ENCODE measurements at places on chromosomes 1 and 21.

GRCh38 chr1:228853637-228854036 lies 118.4 kb downstream of the RHOU start:
- no peak for DNase-seq

- DNase-seq: no peak
Observed at GRCh38 chr1:92118826-92119225, 38.7 kb downstream of the BTBD8 start.

DNA sequence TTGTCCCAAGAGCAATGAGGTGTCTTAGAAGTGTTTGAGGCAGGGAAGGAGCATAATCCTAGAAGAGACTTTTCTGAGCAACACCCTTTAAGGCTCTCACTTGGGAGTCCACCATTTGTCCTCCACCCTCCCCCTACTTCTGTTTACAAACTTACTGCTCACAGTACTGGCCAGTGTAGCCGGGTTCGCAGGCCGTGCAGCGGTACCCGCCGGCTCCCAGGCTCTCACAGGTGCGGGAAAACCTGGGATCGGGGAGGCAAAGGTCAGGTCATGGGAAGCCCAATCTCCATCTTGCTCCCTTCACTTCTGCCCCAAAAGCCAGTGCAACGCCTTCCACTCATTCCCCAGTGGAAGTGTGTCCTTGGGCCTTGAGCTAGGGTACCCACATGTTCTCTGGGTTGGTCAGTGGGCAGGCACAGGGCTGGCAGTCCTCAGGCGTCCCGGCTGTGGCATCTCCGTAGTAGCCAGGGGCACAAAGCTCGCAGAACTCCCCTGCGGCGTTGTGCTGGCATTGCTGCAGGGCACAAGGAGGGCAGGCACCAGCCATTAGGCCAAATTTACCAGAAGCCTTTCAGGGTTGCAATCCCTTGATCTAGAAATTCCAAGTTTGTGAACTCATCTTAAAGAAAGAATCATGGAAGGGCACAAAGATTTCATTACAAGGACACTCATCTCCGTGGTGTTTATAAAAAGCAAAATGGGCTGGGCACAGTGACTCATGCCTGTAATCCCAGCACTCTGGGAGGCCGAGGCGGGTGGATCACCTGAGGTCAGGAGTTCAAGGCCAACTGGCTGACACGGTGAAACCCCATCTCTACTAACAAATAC lies 49.8 kb downstream of the LDLRAD2 start:
- DNase-seq: no peak

- no peak for DNase-seq
Observed at GRCh38 chr1:224539971-224540370, 76.1 kb upstream of the CNIH3 start.

- no peak for DNase-seq
Observed at GRCh38 chr1:63912643-63913042, 138.8 kb downstream of the ROR1 start.
